ENCODE measurements at places on chromosomes 1 and 21.

DNA sequence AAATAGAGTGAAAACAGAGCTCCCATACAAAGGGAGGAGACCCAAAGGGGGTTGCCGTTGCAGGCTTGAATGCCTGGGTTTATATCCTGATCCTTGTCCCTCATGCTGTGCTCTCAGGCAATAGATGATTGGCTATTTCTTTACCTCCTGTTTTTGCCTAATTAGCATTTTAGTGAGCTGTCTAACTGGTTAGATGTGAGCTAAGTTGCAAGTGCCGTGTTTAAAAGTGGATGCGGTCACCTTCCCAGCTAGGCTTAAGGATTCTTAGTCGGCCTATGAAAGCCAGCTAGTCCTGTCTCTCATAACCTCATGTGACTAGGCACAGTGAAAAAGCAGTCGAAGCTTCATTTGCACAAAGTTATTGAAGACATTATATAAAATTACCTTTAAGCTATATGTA is 356.7 kb upstream of the TMPRSS15 start:
- no peak for DNase-seq

DNA sequence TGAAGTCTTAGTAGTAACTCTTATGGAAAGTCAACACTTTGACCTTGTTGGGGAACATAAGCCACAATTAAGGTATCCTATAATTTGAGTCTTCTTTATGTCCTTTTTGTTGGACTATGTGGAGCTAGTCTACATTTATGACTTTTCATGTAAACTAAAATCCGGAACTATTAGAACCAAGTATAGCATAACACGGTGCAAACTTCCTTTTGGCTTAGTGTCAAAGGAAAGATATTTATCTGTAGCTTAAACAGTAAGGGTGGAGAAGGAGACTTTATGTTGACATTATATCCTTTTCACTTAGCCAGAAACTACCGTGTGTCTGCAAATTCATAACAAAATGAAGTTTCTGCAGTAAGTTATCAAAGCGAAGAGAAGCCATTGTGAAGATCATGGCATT is 7.3 kb downstream of the UAP1 start:
- DNase-seq: no peak

- DNase-seq: no peak
Measured at GRCh38 chr1:42904434-42904833, 54.2 kb downstream of the SLC2A1 start.

DNA sequence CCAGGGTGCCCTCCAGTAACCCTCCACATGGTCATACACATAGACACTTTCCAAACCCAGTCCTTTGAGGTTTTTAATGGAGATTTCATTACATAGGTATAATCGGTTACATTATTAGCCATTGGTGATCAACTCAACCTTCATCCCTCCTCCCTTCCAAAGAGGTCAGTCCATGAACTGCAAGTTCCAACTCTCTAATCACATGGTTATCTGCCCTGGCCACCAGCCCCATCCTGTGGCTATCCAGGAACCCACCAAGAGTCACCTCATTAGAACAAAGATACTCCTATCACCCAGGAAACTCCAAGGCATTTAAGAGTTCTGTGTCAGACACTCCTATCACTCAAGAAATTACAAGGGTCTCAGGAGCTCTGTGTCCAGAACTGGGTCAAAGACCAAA is 12.2 kb downstream of the ATP1A4 start:
- no peak for DNase-seq

- DNase-seq: no peak
Measured at GRCh38 chr1:212161231-212161781, 123.9 kb upstream of the PPP2R5A start.

- DNase-seq: no peak
Measured at GRCh38 chr1:37630426-37631028, 4.2 kb downstream of the RSPO1 start.

- peak; percentile 58 for DNase-seq
Measured at GRCh38 chr1:224700918-224701531, 84.9 kb downstream of the CNIH3 start.

GRCh38 chr21:31310750-31311149 is 33.3 kb downstream of the TIAM1 start:
- no peak for DNase-seq
